ENCODE measurements at places on chromosomes 1 and 21.

- DNase-seq, result no peak
Observed at GRCh38 chr1:189596197-189596596, 881.5 kb downstream of the BRINP3 start.

DNA sequence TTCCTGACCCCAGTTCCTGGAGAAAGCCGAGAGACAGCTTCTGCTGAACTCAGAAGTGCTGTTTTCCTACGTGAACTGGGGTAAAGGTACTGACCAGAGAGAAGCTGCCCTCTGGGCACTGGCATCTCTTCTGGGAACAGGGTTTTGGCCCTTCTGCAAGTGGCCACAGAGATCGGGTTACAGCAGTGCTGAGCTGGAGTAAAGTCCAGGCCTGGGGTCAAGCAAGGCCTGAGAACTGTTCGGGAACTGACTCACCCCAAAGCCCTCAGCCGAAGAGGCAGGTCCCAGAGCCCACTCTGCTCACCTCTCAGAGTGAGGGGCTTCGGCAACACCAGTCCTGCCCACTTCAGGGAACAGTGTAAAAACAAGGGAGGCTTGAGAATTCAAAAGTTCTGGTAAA lies 177.2 kb upstream of the RUNX1 start:
- no peak for DNase-seq

- DNase-seq, result no peak
Observed at GRCh38 chr1:206896261-206896660, 982 bp upstream of the IL24 start.

DNA sequence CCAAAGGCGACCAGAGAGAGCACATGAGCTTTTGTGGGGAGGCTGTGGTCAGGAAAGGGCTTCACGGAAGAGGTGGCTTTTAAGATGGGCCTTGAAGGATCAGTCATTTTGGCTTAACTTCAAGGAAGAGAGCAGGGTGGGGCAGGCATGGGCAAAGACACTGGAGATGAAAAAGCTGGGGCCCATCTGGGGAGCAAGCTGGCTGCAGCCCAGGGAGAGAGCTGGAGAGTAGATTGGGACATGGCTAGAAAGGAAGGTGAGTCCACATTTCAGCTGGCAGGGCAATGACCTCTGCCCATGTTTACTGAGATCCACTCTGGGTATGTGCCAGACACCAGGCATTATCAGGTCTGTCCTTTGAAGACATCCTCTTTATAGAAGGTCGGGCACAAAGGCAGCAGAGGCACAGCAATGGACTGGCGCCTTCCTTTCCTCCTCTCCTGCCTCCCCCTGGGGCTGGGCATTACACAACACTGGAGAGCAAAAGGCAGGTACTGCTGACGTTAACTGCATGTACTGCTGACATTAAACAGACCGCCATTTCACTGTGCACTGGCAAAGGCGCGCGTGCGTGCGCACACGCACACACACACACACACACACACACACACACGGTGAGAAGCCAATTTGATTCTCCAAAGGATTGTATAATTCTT lies 2.2 kb upstream of the UBXN10 start:
- DNase-seq, result no peak

DNA sequence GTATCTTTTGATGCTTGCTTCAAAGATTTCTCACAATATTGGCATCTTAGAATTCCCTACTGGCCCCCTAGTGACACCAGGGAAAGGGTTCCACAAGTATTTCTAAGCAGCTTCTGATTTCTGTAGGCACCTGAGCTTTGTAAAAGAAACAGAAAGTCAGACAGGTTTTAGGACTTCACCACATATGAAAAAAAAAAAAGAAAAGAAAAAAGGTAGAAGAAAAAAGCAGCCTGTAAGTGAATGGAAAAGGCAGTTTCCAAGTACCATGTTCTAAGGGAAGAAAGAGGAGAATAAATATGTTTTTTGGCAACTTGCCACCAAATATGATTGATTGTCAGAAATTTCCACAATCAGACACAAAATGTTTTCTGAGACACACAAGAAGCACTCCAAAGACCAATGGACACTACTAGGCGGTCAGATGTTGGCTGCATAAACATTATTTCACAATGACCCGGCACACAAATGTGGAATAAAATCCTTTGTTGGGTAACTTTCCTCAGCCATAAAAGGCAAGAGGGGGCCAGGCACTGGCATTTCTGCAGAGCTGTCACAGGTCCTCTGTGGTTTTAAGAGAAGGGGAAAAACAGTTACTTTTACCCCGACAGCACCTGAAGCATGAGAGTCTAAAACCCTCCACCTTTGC lies 12.7 kb upstream of the CPLANE2 start:
- DNase-seq, result no peak

Measured in stimulated activated CD4-positive, alpha-beta T cell treated with anti-CD3 and anti-CD28 coated beads, Interleukin-4, amount 100 ng/mL, for 48 hours (primary cell).